ENCODE measurements at places on chromosomes 2 and 18. TPM values are rescaled to one million over a fixed set of nuclear protein-coding genes. Genes with fewer than 3 reads are reported as not detected.

IL37 gene
- total RNA-seq, result not detected

- DNase-seq, result peak; percentile 64
Measured at GRCh38 chr18:72375618-72376017, 168.5 kb downstream of the CBLN2 start.

DNA sequence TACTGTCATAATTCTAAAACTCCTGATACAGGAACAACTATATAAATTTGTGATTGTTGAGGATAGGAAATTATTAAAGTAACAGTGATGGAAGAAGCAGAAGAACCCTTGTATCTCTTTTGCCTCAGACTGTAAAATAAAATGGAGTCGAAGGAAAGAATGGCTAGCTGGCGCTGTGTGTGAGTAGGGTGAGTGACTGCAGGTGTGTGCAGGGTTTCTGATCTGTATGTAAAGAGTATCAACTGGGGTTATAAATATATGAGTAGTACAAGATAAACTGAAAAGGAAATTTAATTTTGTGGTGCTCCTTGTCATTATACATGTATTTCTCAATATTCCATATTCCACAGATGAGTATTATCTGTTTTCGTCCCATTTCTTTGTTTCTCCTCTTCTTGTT is 15.2 kb downstream of the POLI start:
- no peak for DNase-seq

SLC16A14 gene
- total RNA-seq, result 2.5 TPM

GRCh38 chr18:60935041-60935910 is 398.0 kb upstream of the CDH20 start:
- DNase-seq, result no peak

DNA sequence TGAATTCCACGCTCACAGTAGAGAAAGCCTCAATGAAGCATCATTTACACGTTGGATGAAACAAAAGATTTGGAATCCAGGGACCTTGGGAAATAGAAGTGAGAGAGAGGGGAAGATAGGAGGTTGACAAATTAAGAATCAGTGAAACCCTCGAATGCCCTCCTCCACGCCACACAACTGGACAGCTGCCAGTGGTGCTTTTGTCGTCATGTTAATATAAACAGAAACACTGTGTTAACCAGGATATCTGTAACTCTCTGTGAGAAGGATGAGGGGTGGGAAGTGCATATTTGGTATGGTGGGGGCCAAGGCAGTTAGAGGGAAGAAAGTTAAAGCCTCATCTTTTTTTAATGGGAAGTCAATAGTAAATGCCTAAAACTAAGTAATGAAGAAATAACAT is 108.7 kb downstream of the GFPT1 start:
- DNase-seq, result peak; percentile 57

MATN3 gene
- total RNA-seq, result 0.46 TPM

THUMPD2 gene
- 9.6 TPM for total RNA-seq

DNA sequence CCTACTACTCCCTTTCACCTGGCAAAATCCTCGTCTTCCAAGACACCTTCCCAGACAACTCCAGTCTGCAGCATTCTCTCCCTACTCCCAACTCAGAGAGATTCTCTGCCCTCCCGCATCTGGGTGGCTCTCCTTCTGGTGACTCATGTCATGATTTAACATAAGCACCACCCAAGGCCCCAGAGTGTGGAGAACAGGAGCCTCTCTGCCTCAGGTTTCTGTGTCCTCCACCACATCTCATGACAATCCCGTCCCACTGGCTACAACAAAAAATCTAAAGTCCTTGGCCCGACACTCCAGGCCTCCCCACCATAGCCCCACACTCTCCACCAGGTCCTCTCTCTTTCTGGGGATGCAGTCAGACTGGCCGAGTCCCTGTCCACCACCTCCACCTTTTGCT is 197.1 kb downstream of the BCL11A start:
- no peak for DNase-seq

DNA sequence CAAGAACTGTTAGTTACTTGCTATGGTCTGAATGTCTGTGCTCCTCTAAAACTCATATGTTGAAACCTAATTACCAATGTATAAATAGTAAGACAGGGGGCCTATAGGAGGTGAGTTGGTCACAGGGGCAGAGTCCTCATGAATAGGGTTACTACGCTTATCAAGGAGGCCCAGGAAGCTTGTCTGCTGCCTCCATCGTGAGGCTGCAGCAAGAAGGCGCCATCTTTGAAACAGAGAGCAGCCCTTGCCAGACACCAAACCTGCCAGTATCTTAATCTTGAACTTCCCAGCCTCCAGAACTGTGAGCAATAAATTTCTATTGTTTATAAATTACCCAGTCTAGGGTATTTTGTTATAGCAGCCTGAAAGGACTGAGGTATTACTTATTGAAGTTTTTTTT is 79.1 kb downstream of the TGIF1 start:
- no peak for DNase-seq

- DNase-seq, result no peak
Measured at GRCh38 chr18:79147014-79147413, 77.8 kb downstream of the ATP9B start.

CD8B2 gene
- total RNA-seq, result not detected

GRCh38 chr2:223729781-223730180 is 107.6 kb downstream of the AP1S3 start:
- no peak for DNase-seq

CRYBA2 gene
- total RNA-seq, result not detected

- no peak for DNase-seq
Measured at GRCh38 chr2:172083628-172084394, 1.5 kb upstream of the DLX1 start.

GRCh38 chr2:169828141-169828811 is 1.0 kb downstream of the UBR3 start:
- DNase-seq, result peak; percentile 25

GRCh38 chr2:238459081-238459629 is 32.4 kb downstream of the ASB1 start:
- DNase-seq, result no peak

MTCL1 gene
- total RNA-seq, result 11.1 TPM

GRCh38 chr2:241893265-241893664 is 23.7 kb downstream of the RTP5 start:
- DNase-seq, result no peak

SLC5A7 gene
- not detected for total RNA-seq

- DNase-seq, result no peak
Measured at GRCh38 chr18:75154997-75155396, 53.9 kb downstream of the PTGR3 start.

ABCG8 gene
- not detected for total RNA-seq

DNA sequence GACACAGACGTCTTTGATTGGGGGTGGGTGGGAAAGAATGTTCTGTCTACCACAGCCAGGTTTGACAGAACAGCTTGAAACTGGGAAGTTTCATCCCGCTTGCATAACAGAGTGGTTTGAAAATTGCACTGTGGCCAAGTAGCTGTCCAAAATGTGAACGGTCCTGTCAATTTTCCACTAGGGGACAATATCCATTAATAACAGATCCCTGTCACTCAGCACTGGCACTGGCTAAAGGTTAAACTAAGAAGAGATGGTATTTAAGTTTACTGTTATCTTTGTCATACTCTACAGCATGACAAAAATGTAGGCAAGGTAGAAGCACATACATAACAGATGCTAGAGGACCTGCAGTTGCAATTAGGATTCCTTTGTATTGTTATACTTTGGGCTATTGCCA is 55.6 kb upstream of the ACMSD start:
- DNase-seq, result peak; percentile 19

DNA sequence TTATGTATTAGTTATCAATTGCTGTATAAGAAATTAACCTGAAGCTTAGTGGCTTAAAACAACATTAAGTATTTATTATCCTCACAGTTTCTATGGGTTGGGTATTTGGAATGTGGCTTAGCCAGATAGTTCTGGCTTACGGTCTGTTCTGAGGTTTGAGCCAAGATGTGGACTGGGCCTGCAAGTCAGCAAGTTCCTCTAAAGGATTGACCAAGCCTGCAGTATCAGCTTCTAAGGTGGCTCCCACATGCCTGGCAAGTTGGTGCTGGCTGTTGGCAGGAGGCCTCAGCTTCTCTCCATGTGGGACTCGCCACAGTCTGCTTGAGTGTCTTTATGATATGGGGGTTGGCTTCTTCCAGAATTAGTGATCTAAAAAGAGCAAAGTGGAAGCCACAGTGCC is 45.0 kb upstream of the TCF4 start:
- DNase-seq, result no peak

- DNase-seq, result no peak
Measured at GRCh38 chr18:13281406-13281805, 62.8 kb downstream of the LDLRAD4 start.

POTEC gene
- total RNA-seq, result 0.10 TPM

DNA sequence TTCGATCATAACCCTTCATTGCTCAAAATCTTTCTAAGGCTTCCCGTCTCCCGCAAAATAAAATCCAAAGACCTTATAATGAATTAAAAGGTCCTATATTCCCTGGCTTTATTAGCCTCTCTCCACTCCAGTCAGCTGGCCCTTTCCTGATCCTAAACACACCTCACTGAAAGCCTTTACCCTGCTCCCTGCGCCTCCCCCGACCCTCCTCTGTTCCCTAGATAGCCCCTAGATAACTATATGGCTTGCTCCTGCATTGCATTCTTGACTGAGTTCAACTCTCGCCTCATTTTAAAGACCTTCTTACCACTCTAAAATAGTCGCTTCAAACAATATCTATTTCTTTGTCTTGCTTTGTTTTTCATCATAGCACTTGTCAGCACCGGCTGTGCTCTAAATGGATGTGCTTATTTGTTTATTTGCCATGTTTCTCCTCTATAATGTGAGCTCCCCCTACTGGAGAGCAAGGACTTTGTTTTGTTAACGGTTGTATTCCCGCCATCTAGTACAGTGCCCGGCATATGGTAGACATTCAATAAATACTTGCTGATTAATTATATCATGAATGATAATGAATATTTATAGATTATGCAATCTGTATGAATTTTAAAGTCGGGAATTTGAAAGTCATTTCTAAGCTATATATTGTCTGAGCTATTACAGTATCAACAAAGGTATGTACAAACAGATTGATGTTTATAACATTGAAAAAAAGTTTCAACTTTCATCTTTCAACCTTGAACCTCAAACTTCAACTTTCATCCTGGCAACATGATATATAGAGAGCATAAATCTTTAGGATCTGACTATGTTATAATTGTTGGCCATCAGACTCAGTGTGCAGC is 32.4 kb upstream of the VIT start:
- peak; percentile 35 for DNase-seq

CPO gene
- total RNA-seq, result 0.39 TPM

- no peak for DNase-seq
Measured at GRCh38 chr18:23359421-23359820, 93.7 kb upstream of the RIOK3 start.

DNA sequence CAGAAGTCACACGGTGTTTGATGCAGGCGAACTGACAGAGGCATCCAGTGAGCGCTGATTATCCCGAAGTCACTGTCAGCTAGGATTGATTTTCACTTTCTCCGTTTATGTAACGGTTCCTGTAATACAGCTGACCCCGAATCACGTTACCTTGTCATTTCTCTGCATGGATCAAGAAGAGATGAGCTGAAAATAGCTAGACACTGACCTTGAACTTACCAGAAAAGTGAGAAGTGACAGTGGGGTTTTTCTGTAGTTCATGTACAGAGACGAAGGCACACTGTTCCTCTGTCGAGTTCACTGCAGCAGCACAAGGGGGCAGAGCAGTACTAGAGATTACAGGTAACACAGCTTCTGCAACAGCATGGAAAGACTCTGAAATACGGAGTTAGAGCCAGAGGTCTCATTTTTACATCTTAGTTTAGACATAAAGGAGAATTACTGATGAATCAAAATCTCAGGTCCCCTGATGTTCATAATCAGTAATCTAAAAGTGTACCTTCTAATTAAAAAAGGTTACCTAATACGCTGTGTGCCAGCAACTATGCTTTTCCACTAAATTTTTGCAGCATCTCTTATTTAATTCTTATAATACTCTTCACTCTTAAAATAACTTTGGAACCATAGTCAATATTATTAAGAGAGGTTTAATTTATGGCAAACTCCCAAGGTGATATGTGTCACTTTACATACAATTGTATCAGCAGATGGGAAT is 33.1 kb downstream of the ARHGAP15 start:
- DNase-seq, result peak; percentile 68

- peak; percentile 25 for DNase-seq
Measured at GRCh38 chr2:191593622-191594385, 84.1 kb upstream of the NABP1 start.

ASB1 gene
- 27.1 TPM for total RNA-seq

DGUOK gene
- total RNA-seq, result 110 TPM

- no peak for DNase-seq
Measured at GRCh38 chr2:32572737-32573136, 55.1 kb upstream of the TTC27 start.

DNA sequence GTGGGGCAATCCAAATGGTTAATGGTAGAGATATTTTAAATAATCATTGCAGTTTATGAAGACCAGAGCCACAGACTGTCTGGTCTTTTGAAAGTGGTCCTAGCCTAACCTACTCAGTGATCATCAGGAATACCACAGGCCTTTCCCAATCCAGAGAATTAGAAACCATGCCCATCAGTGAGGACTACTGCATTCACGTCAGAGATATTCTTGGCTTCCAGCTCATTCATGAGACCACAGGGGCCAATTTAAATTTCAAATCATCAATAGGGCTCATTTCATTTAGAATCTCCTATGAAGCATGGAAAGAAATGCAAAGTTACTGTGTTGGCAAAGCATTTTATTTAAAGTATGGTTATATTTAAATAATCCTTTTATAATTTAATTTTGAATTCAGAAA is 362.3 kb upstream of the KCNJ3 start:
- DNase-seq, result no peak

GRCh38 chr2:187263675-187264560 is 184.1 kb downstream of the CALCRL start:
- DNase-seq, result no peak

DNA sequence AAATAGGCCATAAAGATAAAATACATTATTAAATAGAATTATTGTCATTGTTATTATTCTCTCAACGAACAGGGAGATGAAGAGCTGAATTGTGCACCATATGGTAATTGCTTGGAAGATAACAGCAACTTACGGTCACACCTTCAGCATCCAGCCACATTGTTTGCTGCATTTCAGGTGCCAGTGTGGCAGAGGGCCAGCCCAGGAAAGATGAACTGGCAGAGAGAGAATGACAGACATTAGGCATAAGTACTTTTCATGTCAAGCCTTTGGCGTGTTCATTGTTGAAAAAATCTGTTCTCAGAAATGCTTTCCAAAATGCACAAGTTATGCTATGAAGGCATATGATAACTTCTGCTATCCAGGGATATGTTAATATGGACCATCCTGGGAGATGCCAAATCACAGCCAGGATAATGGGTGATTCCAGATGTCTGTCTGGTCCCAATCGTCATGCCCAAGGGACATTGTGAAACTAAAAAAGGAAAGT is 748.6 kb upstream of the PIK3C3 start:
- DNase-seq, result no peak
